ENCODE measurements at places on chromosomes 1 and 21.

DNA sequence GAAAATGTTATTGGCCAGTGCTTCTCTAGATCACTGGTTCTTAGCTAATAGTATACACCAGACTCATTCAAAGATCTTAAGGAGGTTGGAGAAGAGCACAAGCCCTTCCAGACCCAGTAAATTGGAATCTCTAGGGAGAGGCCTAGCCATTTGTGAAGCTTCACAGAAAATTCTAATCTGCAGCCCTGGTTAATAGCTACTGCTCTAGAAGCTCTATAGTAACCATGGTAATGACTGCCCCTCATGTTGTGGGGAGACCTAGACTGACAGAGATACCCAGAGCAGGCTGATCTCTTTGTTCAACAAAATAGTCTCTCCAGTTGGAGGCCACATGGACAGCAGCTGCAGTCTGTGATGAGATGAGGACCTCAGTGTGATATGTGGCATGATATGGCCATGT lies 31.7 kb downstream of the ARID1A start:
- DNase-seq = no peak

DNA sequence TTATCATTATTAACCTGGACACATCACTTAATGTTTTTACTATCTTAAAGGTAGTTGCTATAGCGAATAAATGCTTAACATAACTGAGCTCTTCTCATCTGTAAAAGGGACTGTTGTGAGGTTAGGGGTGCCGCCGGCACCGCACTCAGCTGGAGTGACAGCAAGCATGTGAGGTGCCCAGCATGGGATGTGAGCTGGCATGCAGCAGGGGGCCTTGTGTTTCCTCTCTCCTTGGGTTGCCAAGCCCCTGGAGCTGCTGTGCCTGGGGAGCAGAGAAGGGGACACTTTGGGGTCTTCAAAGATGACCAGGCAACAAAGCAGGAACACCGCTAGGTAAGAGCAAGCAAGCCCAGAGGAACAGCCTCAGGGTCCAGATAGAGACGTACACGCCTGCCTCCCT lies 2.1 kb upstream of the ZC3H12A start:
- no peak for DNase-seq

DNA sequence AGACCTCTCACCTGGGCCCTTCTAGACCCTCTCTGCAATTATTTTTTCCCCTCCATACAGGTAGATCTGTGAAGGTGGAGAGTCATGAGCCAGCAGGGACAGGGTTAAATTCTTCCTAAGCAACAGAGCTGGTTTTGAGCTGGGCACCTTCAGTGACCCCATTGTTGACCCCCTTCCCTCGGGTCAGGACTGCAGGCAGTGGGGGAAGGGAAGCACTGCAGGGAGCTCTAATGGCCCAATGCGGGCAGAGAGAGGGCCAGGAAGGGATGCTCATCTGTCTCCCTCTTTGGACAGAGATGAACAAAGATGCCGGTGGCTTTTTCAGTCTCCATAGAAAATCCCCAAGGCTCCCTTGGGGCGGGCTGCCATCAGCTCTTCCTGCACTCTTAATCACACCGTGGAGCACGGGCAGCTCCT lies 21.4 kb downstream of the SOX13 start:
- no peak for DNase-seq

DNA sequence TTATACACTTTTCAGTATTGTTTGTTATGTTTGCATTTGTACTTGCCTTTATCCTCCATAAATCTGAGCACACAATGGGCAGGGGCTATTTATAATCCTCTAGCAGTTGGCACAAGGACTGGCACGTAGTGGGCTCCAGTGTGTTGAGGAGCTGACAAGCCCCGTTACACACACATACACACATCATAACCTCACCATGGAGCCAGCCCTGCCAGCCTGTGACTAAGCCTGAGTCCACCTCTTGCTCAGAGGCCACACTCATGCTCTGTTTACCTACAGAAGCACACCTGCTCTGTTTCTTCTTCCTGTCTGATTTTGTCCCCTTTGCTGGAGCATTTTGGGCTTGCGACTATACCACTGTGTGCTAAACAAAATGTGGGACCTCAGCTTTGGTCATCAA lies 64.5 kb upstream of the SPATA6 start:
- peak; percentile 46 for DNase-seq

GRCh38 chr1:4375812-4376211 lies 278.6 kb upstream of the AJAP1 start:
- no peak for DNase-seq

GRCh38 chr1:226990133-226990716 lies 50.1 kb downstream of the COQ8A start:
- DNase-seq = no peak

- DNase-seq = no peak
Measured at GRCh38 chr21:41989698-41990097, 20.5 kb downstream of the ZBTB21 start.

DNA sequence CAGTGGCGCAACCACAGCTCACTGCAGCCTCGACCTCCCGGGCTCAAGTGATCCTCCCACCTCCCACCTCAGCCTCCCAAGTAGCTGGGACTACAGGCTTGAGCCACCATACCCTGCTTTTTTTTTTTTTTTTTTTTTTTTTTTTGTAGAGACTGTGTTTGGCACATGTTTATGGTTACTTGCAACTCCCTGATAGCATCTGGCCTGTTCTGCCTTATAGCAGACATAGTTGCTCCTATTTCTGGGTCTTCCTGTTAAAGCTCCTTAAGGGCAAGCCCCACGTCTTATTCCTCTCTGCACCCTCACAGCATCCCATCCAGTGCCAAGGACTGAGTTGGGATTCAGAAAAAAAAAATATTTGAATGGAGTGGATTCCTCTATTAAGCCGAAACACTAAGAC lies 17.1 kb upstream of the CNR2 start:
- DNase-seq = no peak

- peak; percentile 21 for DNase-seq
Measured at GRCh38 chr1:107963601-107964335, 1.2 kb downstream of the VAV3 start.

- DNase-seq = no peak
Measured at GRCh38 chr1:47761974-47762373, 235.2 kb downstream of the TRABD2B start.

- peak; percentile 60 for DNase-seq
Measured at GRCh38 chr1:209384710-209385550, 198.6 kb upstream of the CAMK1G start.

- DNase-seq = peak; percentile 88
Measured at GRCh38 chr1:183318433-183318832, 99.7 kb downstream of the NMNAT2 start.

DNA sequence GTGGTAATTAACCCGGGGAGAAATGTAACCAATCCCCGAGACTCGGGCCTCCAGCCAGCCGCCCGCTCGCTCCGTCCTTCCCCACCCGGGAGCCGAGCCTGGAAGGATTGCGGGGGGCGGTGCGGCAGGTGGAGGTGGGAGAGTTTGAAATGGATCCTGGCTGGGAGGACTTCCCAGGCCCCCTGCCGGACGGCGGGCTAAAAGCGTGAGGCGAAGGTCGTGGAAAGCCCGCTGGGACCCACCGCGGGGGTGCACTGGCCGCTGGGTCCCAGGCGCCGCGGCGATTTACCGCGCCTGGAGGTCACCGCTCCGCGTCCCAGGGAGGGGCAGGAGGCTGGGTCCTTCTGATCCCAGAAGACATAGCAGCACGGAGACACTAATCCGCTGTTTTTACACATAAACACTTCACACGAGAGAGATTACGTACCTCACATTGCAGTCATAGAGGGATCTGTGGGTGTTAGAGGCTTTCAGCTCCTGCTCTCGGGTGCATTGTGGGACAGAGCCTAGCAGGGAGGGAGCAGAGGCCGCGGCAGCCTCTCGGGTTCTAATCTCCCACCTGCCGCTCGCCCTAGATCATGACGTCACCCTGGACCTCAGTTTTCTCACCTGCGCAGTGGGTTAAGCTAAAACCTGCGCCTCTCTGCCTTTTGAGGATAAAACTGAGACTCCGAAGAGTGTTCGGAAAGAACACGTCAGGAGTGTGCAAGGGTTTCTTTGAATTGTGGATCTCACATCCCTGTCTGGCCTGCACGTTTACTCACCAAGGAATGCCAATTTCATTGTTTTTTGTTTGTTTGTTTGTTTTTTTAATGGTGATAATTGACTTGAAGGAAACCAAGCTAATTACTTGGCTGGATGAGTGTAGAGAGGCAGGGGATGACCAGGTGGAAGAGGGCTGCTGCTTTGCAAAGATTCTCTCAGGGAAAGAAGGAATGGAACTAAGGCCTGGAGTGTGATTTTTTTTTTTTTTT lies 17.1 kb upstream of the TMEM9 start:
- DNase-seq = no peak

GRCh38 chr1:22331618-22332423 lies 119.8 kb upstream of the ZBTB40 start:
- no peak for DNase-seq

- no peak for DNase-seq
Measured at GRCh38 chr1:223621312-223621734, 44.2 kb downstream of the CAPN8 start.

- DNase-seq = no peak
Measured at GRCh38 chr1:234083460-234083859, 179.0 kb downstream of the SLC35F3 start.

DNA sequence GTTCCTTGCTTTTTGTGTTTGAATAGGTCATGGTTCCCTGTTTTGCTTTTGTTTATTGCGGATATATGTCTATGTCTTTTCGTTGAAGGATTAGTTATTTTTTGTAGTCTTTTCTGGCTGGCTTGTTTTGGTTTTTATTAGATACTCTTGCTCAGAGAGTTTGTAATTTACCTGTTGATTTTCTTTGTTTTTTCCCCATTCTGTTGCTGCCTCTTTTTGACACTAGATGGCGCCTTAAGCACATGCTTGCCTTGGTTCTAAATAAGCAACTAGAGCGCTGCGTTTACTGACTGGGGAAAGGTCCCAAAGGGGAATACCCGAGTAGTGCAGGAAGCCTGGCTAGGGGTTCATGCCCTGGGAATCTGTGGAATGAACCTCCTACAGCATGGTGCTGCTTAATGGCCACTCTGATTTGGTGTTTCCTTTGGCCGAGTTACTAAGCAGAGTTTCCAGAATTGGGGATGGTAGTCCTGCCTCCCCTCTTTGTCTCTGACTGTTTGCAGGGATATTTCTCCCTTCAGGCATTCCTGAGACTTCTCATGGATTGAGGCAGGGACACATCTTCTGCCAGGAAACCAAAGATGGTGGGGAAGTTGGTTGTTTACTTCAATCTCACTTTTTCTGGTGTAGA lies 143.2 kb downstream of the PTPRU start:
- DNase-seq = peak; percentile 55

DNA sequence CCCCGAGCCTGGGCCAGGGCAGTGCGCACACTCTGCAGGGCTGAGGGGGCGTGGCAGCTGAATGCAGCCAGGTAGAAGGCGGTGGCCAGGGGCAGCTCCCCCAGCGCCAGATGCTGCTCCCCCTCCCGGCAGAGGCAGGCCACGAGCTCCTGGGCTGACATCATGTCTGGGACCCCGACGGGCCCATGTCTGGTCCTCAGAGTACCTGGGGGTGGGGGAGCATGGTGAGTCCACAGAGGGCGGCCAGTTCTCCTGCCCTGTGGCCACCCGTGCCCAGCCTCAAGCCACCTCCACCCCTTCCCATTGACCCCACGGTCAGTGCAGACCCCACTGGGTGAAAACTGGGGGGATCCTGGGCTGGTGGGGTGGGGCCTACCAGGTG lies 838 bp downstream of the TTC34 start:
- no peak for DNase-seq

- peak; percentile 84 for DNase-seq
Measured at GRCh38 chr1:28232558-28233263, at the start of gene DNAJC8. Gene DNAJC8 (minus strand): TSS chr1:28233029. CDS start chr1:28232998, 31 bp downstream.

DNA sequence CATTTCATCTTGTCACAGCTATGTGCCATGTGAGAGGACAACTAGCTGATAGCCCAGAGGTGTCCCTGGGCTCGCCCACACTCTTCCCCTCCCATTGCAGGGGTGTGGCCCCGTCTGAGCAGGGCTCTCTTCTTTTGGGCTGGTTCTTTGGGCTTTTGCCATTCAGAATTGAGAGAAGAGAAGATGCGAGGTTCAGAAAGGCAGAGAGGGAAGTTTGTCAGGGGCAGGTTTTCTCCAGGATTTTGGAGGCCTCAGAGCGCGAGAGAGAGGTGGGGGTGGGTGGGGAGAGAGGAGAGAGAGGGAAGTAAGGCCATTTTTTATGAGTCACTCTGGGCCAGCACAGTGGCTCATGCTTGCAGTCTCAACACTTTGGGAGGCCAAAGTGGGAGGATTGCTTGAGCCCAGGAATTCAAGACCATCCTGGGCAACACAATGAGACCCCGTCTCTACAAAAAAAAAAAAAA lies 5.2 kb downstream of the IFI6 start:
- no peak for DNase-seq

DNA sequence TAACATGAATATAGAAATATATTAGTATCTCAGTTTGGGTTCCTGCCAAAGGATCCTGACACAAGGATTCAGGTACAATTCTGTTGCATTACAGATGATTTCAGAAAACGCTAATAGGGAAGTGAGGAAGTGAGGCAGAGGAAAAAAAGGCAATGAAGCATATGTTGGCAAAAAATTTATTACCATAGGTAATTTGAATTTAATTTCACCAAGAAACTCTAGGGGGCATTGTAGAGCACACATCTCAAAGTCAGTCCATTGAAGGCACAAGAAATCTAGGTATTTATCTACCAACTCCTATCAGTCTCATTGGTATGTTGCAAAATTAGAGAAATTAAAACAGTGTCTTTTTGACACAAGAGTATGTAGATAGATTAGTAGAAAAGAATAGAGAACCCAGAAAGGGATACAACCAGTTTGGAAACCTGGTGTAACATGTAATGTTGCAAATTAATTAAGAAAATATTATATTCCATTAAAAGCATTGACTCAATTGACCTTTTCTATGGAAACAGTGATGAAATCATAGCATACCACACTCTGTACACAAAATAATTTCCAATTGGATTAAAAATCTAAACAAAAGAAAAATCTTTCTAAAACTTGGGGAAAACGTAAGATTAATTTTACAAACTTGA lies 104.9 kb upstream of the SNX7 start:
- DNase-seq = peak; percentile 23

DNA sequence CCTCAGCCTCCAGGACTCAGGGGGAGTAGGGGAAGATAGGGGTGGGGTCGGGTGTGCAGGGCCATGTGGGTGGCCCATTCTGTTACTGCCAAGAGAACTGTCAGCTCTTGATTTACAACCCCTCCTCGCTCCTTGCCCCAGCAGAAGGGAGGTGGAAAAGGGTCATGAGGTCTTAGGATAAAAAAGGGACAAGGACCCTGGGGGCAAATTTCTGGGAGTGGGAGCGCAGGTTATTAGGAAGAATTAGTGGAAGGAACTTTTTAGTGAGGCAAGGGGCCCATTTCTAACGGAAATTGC lies 812 bp downstream of the FAM110D start:
- DNase-seq = no peak

GRCh38 chr1:63912643-63913042 lies 138.8 kb downstream of the ROR1 start:
- DNase-seq = no peak

GRCh38 chr1:37634244-37634991 lies at the start of gene RSPO1:
Gene RSPO1 (minus strand): TSS chr1:37634892. CDS start chr1:37629661, 5,231 bp downstream.
- peak; percentile 10 for DNase-seq

GRCh38 chr1:93631626-93632365 lies 49.8 kb downstream of the BCAR3 start:
- no peak for DNase-seq

GRCh38 chr1:6303397-6304012 lies 42.6 kb upstream of the GPR153 start:
- DNase-seq = no peak

- DNase-seq = peak; percentile 71
Measured at GRCh38 chr1:28860332-28861073, 48.5 kb downstream of the OPRD1 start.
